Stromal cell of bone marrow (primary cell): ENCODE measurements at places on chromosomes 5 and 9.

- peak; percentile 25 for DNase-seq
Measured at GRCh38 chr9:70256123-70256551, 2.6 kb upstream of the SMC5 start.

DNA sequence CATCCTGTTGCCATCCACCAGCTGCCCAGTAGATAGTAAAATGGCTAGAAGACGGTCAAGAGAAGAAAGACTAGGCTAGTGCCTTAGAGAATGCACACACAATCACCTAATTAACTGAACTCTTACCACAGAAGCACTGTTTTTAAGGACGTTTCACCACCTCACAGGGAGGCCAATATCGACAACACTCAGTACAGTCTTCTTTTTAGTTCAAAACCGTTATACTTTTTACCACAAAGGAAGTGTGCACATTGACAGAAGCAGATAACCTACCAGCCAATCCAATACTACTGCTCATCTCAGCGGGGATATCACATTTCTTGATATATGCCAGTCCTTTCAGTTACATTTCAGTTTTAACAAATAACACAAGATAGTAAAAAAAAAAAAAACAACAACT, 122.3 kb downstream of the GNAQ start:
- no peak for DNase-seq

GRCh38 chr5:55027595-55027994, 3.5 kb downstream of the GZMK start:
- no peak for DNase-seq

- no peak for DNase-seq
Measured at GRCh38 chr5:107639990-107640389, 30.7 kb downstream of the EFNA5 start.
